ENCODE measurements at places on chromosomes 3 and 15.
A peak's percentile ranks its signal among the peaks of the same experiment; 100 is the strongest.

DNA sequence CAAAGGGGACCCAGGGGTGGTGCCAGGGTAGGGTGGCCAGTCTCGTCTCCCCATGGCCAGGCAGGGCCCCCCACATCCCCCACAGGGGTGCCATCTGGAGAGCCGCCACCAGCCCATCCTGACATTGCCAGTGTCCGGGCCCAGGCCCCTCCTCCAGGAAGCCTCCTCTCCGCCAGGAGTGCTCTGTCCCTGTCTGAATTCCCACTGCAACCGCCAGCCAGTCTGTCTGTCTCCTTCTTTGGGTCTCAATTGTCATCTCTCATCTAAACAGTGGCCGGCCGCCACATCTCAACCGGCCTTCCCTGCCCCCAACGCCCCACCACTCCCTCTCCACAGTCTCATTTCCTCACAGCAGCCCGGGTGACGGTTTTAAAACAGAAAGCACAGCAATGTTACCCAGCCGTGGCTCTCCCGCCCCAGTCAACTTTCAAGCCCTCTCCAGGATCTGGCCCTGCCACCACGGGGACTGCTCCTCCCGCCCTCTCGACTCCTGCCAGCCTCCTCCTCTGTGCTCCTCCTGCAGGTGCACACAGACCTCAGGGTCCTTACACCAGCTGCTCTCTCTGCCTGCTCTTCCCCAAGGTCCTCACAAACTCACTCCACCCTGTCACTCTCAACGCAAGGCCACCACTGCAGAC is 57.0 kb downstream of the IQSEC1 start:
- H3K4me3 ChIP-seq = peak overlapping the region; percentile 81
- peaks cover 60% of the 10 kb centered on the region for H3K4me1 ChIP-seq
- peaks cover 21% of the 10 kb centered on the region for H3K36me3 ChIP-seq
- H3K27ac ChIP-seq = peak overlapping the region; percentile 93

GRCh38 chr15:100731267-100732152 is 129.1 kb downstream of the ASB7 start:
- DNase-seq = no peak
- H3K27me3 ChIP-seq = peaks cover 19% of the 10 kb centered on the region
- H3K4me1 ChIP-seq = no peaks in the 10 kb centered on the region
- no peak overlapping the region for H3K4me3 ChIP-seq
- no peak overlapping the region for H3K27ac ChIP-seq

- H3K4me3 ChIP-seq = no peak overlapping the region
- H3K36me3 ChIP-seq = peaks cover 3% of the 10 kb centered on the region
- no peaks in the 10 kb centered on the region for H3K4me1 ChIP-seq
These were observed 265.1 kb downstream of the NFKBIZ start for GRCh38 chr3:102114264-102114979.

DNA sequence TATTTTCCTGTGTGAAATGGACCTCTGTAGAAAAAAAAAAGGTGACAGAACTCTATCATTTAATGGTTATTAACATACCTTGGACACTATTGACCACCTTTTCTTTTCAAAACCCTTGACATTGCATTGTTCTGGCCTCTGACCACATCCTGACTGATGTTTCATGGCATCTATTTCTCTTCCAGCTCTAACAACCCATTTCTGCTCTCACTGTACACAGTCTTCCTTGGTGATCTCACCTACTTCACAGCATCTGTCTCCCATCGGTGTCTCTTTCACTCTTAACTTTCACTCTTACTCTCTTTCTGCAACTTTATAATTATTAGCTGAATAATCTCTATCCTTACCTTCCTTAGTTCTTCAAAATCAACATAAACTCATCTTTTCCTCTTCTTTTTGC is 217.4 kb upstream of the CD96 start:
- H3K4me1 ChIP-seq = peaks cover 14% of the 10 kb centered on the region
- no peaks in the 10 kb centered on the region for H3K27me3 ChIP-seq
- H3K27ac ChIP-seq = peak overlapping the region; percentile 80
- DNase-seq = no peak
- no peaks in the 10 kb centered on the region for H3K36me3 ChIP-seq
- peak overlapping the region; percentile 24 for H3K4me3 ChIP-seq

DNA sequence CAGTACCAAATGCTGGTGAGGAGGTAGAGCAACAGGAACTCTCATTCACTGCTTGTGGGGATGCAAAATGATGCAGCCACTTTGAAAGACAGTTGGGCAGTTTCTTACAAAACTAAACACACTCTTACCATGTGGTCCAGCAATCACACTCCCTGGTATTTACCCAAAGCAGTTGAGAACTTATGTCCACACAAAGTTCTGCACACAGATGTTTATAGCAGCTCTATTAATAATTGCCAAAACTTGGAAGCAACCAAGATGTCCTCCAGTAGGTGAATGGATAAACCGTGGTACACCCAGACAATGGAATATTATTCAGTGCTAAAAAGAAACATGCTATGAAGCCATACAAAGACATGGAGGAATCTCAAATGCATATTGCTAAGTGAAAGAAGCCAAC is 139.1 kb upstream of the SLC6A11 start:
- no peak overlapping the region for H3K27ac ChIP-seq
- no peaks in the 10 kb centered on the region for H3K4me1 ChIP-seq
- no peak overlapping the region for H3K4me3 ChIP-seq
- peaks cover 15% of the 10 kb centered on the region for H3K27me3 ChIP-seq
- no peaks in the 10 kb centered on the region for H3K36me3 ChIP-seq
- no peak for DNase-seq

DNA sequence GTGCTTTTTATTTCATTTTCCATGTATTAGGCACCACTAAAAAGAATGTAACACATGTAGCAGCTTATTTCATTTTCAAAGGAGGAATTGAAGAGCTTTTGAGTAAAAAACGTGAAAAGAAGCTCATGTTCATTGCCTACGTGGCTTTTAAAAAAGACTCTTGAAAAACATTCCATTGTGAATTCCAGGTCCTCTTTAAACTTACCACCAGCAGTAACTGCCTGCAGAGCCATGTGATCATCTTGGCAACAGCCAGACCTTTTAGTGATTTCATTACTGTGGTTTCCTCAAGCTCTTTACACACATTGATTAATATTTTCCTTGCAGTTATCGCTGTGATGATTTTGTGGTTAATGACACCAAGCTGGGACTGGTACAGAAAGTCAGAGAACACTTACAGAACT is 43.8 kb upstream of the FBXL22 start:
- peak overlapping the region; percentile 9 for H3K27ac ChIP-seq
- H3K27me3 ChIP-seq = no peaks in the 10 kb centered on the region
- no peak overlapping the region for H3K4me3 ChIP-seq
- peaks cover 50% of the 10 kb centered on the region for H3K36me3 ChIP-seq
- no peak for DNase-seq
- H3K4me1 ChIP-seq = peaks cover 37% of the 10 kb centered on the region

- peaks cover 4% of the 10 kb centered on the region for H3K27me3 ChIP-seq
- H3K4me1 ChIP-seq = no peaks in the 10 kb centered on the region
- DNase-seq = no peak
- H3K4me3 ChIP-seq = no peak overlapping the region
These were observed 1.9 kb downstream of the RHO start for GRCh38 chr3:129530251-129530791.

GRCh38 chr15:100016632-100017031 is 283.4 kb upstream of the LYSMD4 start:
- peaks cover 6% of the 10 kb centered on the region for H3K27me3 ChIP-seq
- H3K4me1 ChIP-seq = peaks cover 1% of the 10 kb centered on the region
- no peak overlapping the region for H3K27ac ChIP-seq
- H3K4me3 ChIP-seq = no peak overlapping the region
- H3K36me3 ChIP-seq = no peaks in the 10 kb centered on the region
- DNase-seq = no peak

- no peak within 1 kb of the TSS for H3K27ac ChIP-seq
- H3K27me3 ChIP-seq = peaks cover 36% of the 10 kb centered on the region
- H3K4me1 ChIP-seq = peaks cover 18% of the 10 kb centered on the region
- H3K4me3 ChIP-seq = peak within 1 kb of the TSS; percentile 80
- DNase-seq = peak; percentile 33
These were observed at the start of gene SPTSSB for GRCh38 chr3:161371441-161372320. Gene SPTSSB, minus strand, starts transcription at chr3:161371517. Its CDS starts 25,194 bp downstream, at chr3:161346323.

DNA sequence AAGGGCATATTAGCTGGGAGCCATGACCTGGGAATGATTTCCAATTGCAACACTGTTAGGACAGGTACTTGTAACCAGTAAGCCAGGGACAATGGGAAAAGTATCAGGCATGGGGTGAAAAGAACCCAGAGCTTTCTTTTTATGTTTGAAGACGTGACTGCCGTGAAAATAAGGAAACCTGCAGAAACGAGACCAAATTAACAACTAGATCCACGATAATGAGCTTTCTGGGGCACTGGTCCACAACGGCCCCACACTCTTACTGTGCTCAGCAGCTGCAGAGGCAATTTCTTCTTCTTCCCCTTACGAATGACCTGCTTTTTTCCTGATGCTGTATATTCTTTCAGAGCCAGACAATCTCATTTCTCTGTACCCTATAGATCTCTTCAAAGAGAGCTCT is 11.4 kb downstream of the C3orf49 start:
- no peak overlapping the region for H3K4me3 ChIP-seq
- H3K27ac ChIP-seq = no peak overlapping the region
- DNase-seq = no peak

DNA sequence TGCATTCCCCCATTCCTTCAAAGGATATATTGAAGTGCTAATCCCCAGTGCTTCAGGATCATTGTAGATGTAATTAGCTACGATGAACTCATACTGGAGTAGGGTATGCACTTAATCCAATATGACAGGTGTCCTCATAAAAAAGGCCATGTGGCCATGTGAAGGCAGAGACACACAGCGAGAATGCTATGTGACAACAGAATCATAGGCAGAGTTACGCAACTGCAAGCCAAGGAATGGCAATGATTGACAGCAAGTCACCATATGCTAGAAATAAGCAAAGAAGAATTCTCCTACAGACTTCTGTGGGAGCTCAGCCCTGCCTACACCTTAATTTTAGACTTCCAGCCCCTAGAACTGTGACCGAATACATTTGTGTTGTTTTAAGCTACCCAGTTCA is 875.6 kb upstream of the ROBO1 start:
- H3K27me3 ChIP-seq = no peaks in the 10 kb centered on the region
- no peak overlapping the region for H3K27ac ChIP-seq
- no peaks in the 10 kb centered on the region for H3K4me1 ChIP-seq
- no peaks in the 10 kb centered on the region for H3K36me3 ChIP-seq

DNA sequence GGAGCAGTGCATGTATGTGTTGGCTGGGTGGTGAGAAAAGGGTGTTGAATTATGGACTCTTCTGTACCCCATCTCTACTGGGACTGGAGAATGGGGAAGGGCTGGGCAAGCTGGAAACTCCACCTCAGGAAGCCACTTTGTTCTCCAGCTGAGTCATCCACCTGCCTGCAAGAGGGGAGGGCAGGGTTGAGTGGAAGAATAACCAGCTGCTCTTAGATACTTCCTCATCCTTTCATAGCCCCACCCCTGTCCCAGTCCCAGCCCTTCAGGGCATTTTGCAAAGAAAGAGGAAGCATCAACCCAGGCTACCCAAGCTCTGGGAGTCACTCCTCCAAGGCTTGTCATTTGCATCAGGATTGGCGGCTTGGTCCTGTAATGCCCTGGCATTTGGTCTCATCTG is 33.1 kb downstream of the RAB11A start:
- H3K4me1 ChIP-seq = peaks cover 4% of the 10 kb centered on the region
- H3K36me3 ChIP-seq = peaks cover 9% of the 10 kb centered on the region
- no peak overlapping the region for H3K27ac ChIP-seq

- peaks cover 80% of the 10 kb centered on the region for H3K4me1 ChIP-seq
- peak overlapping the region; percentile 71 for H3K4me3 ChIP-seq
- no peaks in the 10 kb centered on the region for H3K27me3 ChIP-seq
- peaks cover 62% of the 10 kb centered on the region for H3K36me3 ChIP-seq
- DNase-seq = no peak
These were observed 24.8 kb downstream of the PSTPIP1 start for GRCh38 chr15:77019521-77020331.

- peaks cover 67% of the 10 kb centered on the region for H3K36me3 ChIP-seq
- DNase-seq = no peak
- peaks cover 36% of the 10 kb centered on the region for H3K4me1 ChIP-seq
- H3K4me3 ChIP-seq = no peak overlapping the region
- no peaks in the 10 kb centered on the region for H3K27me3 ChIP-seq
- H3K27ac ChIP-seq = no peak overlapping the region
These were observed 8.5 kb downstream of the IP6K2 start for GRCh38 chr3:48708481-48708889.

GRCh38 chr3:144085964-144086363 is 114.3 kb downstream of the DIPK2A start:
- no peaks in the 10 kb centered on the region for H3K4me1 ChIP-seq
- H3K36me3 ChIP-seq = no peaks in the 10 kb centered on the region
- H3K4me3 ChIP-seq = no peak overlapping the region

DNA sequence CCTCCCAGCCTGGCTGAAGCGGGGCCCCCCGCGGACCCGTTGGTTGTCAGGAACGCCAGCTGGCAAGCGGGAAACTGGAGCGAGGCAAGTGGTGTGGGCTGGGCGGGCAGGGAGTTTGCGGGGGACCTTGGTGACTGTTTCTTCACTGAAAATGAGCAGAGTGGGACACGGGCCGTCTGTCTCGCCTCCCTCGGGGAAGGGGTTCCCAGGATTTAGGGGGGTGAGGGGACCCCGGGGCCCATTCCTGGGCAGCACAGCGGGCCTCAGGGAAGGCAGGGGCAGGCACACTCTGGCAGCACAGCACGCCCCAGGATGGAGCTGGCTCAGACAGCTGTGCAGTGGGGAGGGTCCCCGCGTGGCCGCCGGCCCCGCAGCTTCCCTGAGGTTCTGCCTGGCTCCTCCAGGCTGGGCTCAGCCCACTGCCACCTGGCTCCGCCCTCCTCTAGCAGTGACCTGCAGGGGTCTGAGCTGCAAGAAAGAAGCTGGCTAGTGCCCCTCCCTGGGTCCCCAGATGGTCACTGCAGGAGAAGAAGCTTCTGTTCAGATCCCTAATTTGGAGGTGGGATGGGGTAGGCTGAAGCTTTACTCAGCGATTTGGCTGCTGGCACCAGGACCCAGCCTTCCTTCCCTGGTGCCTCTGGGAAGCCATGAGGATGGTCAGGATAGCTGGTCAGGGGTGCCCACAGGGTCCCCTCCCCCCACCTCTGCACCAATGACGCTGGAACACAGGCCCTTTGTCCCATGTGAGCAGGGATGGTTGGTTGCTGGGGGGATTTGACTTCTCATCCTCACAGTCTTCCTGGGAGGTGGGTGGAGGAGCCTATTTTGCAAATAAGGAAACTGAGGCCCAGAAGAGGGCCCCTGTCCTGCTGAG is 90.4 kb downstream of the TBC1D2B start:
- peaks cover 21% of the 10 kb centered on the region for H3K27me3 ChIP-seq
- DNase-seq = no peak
- peaks cover 13% of the 10 kb centered on the region for H3K36me3 ChIP-seq

DNA sequence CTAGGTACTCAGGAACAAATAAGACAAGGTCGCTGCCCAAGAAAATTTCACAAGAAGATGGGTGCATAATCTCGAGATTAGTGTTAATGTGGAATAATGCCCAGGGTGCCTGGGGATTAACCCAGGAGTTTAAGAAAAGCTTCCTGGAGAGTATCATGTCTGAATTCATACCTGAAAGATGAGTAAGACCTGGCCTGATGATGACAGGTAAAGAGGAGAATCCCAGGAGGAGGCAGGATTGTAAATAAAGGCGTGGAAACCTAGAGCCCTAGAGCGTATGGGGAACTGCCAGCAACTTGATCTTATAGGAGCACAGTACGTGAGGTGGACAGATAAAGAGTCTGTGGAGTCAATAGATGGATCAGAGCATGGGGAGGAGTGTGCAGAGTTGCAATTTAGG is 43.0 kb downstream of the ARRDC4 start:
- no peak overlapping the region for H3K27ac ChIP-seq
- no peaks in the 10 kb centered on the region for H3K4me1 ChIP-seq
- DNase-seq = no peak
- H3K27me3 ChIP-seq = no peaks in the 10 kb centered on the region

GRCh38 chr3:134332344-134332743 is 41.9 kb downstream of the AMOTL2 start:
- no peak for DNase-seq
- no peak overlapping the region for H3K27ac ChIP-seq
- H3K4me3 ChIP-seq = no peak overlapping the region
- peaks cover 12% of the 10 kb centered on the region for H3K27me3 ChIP-seq
- no peaks in the 10 kb centered on the region for H3K4me1 ChIP-seq

Data from effector memory CD8-positive, alpha-beta T cell (primary cell).